ENCODE measurements at places on chromosomes 4 and X.

GRCh38 chr4:3257103-3257555 lies 8.2 kb downstream of the MSANTD1 start:
- DNase-seq = peak; percentile 52

- no peak for DNase-seq
Measured at GRCh38 chrX:38649674-38650647, 88.6 kb downstream of the TSPAN7 start.

- no peak for DNase-seq
Measured at GRCh38 chr4:72604324-72604723, 35.3 kb upstream of the ADAMTS3 start.

- no peak for DNase-seq
Measured at GRCh38 chr4:114137984-114138383, 158.5 kb upstream of the ARSJ start.

DNA sequence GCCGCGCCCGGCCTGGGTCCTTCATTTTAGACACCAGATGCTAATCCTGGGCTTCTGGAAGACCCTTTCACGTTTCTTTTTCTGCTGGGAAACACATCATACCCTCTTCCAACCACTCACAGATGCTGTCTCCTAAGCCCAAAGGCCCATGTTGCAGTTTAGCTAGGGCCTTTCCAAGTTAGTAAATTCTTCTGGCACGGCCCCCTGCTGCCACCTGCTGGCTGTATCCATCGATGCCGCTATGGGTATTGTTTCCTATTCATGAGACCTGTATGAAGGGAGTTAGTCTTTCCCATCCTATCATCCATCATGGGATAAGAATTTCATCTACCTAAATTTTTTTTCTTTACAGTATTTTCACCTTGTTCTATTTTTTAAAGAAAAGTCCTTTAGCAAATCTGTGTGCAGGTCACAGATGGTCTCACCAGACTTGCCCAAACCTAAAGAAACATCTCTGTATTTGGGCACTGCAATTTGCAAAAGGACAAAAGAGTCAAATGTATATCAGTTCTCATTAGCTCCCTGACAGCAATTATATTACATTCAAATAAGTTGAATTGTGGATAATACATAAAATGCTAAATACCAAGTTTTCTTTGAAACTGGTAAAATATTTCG lies 37.8 kb upstream of the SLC9A7 start:
- no peak for DNase-seq

GRCh38 chr4:125736057-125736456 lies 421.3 kb downstream of the FAT4 start:
- no peak for DNase-seq

- DNase-seq = no peak
Measured at GRCh38 chr4:111957116-111957515, 188.1 kb upstream of the FAM241A start.

DNA sequence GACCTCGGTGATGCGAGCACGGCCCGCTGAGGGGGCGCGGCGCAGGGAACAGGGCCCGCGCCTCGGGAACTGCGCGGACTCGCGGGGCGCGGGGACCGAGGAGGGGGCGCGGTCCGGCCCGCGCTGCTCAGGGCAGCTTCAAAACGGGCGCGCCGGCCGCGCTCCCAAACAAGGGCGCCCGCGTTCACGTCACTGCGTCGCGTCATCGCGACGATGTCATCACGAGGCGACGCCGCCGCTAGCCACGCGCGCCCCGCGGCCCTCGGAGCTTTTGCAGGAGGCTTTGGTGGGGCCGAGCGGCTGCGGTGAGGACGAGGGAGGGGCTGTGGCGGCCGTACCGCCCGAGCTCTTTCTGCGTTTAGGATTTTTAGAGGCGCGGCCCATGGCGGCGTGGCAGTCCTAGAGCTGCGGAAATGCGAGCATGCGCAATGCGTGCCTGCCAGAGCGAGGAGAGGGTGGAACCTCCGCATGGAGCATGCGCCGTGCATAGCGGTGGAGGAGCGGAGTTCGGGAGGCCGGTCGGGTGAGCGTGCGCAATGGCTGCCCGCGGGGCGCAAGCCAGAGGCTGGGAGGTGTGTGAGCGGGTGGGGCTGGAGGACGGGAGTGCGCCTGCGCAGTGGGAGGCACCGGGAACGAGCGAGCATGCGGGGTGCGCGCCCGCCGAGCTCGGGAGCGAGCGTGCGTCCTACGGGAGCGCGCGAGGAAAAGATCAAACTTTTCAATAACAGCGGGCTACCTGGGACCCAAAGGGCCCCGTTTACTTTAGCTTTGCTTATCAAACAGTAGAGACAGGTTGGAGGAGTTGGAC lies at the start of gene PPP2R3B:
Gene PPP2R3B, minus strand, starts transcription at position 140 of the 808 bp plus-strand sequence. CDS start 216 bp downstream, outside the sequence.
- DNase-seq = no peak

DNA sequence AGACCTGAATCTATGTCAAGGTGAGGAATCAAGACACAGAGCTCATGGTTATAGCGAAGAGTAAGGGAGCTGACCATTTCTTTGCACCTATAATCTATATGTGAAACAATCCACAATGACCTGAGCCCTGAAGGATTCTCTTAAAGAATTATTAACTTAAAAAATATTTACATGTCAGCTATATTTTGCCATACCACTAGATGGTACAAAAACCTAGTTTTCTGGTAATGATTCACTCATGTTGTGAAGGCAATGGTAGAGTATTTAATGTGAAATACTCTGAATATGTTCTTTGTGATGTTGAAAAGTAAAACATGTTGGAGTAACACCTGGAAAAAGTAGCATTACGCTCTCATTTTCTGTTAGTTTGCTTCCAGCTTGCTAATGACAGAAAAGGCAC lies 40.0 kb downstream of the VGLL1 start:
- DNase-seq = no peak

- DNase-seq = no peak
Measured at GRCh38 chr4:182832352-182833120, 84.7 kb downstream of the DCTD start.

GRCh38 chrX:149881081-149881711 lies at the start of gene MAGEA8:
MAGEA8 (plus strand) TSS chrX:149881183; CDS start chrX:149884273, 3,090 bp downstream.
- DNase-seq = no peak

GRCh38 chr4:81714291-81714690 lies 242.6 kb upstream of the RASGEF1B start:
- no peak for DNase-seq

GRCh38 chrX:115696039-115696438 lies 135.1 kb downstream of the PLS3 start:
- DNase-seq = no peak

GRCh38 chr4:119517361-119518229 lies 111.0 kb downstream of the PDE5A start:
- no peak for DNase-seq

DNA sequence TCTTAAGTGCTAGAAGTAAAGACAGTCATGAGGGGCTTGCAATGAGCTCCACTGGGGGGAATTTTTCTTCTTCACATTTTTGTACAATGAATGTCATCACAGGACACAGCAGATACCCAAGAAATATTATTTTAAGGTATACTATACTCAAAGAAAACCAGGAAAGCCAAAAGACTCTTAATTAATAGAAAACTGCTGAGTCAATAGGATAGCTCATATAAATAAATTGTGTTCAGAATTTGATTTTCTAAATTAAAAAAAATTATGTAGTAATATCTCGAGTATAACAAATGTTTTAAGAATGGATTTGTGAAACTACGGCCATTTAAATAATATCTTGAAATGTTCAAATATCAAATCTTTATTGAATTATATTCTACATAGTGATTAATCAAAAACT lies 25.7 kb upstream of the CXCL8 start:
- DNase-seq = no peak

DNA sequence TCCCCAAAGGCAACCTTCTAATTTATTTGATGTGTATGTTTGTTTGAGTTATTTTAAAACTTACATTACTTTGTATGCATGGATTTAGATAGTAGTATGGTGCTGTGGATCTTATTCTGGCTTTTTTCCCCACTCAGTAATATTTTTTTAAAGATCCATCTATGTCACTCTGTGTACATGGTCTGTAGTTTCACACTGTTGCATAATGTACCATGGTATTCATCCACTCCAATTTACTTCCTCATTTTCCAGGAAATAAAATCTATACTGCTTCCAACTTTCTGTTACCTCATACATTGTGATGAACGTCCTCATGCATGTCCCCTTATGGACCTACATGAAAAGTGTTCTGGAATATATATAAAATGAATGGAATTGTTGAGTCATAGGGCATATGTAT lies 17.6 kb downstream of the ARMCX2 start:
- DNase-seq = no peak

GRCh38 chr4:138112389-138112788 lies 129.8 kb downstream of the SLC7A11 start:
- DNase-seq = no peak

- no peak for DNase-seq
Measured at GRCh38 chr4:154569584-154569983, 6.8 kb downstream of the FGB start.

DNA sequence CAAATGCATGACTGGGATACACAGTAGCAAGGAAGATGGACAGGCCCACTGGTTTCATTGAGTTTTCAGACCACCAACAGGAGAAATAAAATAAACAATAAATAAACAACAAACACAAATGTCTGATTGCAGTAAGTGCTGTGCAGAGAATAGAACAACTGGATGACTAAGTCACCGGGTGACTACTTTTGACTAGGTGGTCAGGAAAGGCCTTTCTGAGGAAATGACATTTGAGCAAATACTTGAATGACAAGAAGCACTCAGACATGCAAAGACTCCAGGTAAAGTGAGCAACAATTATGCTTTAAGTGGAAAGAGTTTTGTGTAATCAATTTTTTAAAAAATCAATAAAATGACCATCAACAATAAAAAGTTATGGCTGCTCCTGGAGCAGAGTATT lies 137.7 kb downstream of the BTC start:
- no peak for DNase-seq

DNA sequence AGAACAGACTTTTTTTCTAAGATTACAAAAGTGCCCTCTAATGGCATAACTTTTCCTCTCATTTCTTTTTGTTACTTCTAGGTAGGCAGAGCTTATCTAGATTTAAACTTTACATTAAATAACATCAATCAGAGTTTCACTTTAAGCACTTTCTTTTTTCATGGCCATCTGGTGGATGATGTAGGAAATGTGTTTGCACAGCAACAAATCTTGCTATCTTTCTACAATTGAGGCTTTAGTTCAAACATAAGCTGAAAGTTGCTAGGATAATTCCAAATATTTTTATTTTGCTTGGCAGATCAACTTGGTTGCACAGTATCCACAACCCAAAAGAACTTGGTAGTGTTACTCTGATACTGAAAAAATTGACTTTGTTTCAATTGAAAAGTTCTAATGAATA lies 22.0 kb downstream of the NDNF start:
- no peak for DNase-seq

DNA sequence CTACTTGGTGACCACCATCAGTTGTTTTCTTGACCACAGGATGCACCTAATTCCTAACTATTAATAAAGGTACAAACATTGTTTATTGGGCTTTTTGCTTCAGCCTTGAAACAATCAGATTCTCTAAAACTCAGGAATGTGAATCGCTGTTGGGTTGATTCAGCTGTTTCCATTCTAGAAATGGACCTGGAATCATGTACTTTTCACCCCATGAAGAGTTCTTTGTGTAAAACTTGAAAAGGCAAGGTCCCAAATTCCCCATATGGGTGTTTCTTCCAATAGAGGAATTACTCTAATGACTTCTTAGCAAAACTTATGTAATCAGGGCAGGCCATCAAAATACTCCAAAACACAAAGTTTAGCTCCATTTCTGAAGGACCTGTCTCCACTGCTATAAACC lies 7.4 kb downstream of the AFAP1 start:
- DNase-seq = no peak

DNA sequence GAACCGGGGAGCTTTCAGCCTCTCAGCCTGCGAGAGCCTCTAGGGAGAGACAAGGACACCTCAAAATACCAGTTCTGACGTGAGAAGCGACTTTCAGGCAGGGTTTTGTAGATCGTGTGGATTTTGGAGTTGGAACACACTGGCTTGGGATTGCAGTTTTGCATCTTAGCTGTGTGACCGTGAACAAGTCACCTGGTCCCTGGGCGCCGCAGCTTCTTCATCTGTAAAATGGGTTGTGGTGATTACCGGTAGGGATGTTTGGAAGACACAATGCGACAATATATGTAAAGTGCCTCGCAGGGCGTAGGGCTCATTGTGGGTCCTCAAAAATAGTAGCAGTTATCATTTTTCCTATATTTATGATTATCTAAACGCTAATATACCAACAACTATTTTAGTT lies 43.7 kb upstream of the STOX2 start:
- DNase-seq = no peak

GRCh38 chr4:6527259-6527658 lies 47.7 kb upstream of the MAN2B2 start:
- DNase-seq = no peak

DNA sequence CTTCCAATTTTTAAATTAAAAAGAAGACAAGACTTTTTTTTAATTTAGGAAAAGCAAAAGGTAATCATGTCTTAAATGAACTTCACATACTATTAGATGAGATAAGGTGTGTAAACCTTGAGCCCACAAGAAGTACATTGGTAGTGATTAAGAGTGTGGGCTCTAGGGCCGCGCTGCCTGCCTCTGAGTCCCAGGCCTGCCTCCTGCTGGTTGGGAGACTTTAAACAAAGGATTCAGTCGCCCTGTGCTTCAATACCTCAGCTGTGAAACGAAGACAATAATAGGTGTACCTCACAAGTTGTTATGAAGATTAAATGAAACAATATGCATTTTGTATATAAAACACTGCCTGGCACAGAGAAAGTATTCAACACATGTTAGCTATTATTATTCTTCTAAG lies 95.9 kb upstream of the MYOZ2 start:
- no peak for DNase-seq

- DNase-seq = no peak
Measured at GRCh38 chr4:6658597-6659075, 18.2 kb downstream of the MRFAP1 start.

- DNase-seq = no peak
Measured at GRCh38 chrX:79631526-79631925, 264.4 kb upstream of the ITM2A start.

DNA sequence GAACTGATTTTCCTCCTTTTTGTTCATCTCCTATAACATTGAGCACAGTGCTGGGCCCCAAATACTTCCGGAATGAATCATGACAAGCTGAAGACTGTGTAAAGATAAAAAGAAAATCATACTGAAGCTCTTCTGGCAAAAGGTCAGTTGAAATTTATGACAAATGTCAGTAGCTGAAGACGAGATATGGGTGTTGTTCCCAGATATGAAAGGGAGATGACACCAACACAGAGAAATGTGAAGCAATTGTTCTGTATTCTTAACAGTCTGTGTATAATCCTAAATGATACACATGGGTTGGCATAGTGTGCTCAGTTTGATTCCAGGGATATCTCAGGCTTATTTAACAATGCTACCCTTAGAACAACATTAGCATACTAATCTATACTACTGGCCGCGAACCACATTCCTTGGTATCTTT lies 170.5 kb upstream of the PITX2 start:
- no peak for DNase-seq

DNA sequence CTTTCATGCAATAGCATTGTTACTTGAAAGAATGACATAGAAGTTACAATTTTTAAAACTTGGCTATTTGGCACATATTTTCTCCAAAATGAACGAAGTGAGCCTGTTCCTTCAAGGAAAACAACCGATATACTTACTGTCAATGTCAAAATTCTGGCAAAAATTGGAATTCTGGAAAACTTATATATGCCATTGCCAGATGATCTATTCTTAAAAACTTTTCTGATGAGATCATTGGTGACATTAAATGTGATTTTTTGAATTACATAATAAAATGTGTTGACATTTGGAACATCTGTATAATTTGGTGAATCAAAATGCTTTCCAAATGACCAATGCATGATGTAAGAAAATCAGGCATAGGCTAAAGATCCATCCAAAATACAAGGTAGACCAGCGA lies 209.0 kb downstream of the SCFD2 start:
- no peak for DNase-seq

Measured in NCI-H187 treated with DMSO at 0.1 percent for 48 hours (cell line).